Upper lobe of right lung (tissue), 1 donor: ENCODE measurements at places on chromosomes 5 and 9. TPM values are rescaled to one million over a fixed set of nuclear protein-coding genes. Genes with fewer than 3 reads are reported as not detected.

The PRR7 gene
- 2.1 TPM for total RNA-seq

The PLEKHG4B gene
- 2.0 TPM for total RNA-seq

The PDCD1LG2 gene
- total RNA-seq: 6.3 TPM

The CFAP157 gene
- total RNA-seq: 0.29 TPM

The SMIM33 gene
- not detected for total RNA-seq

The SLCO6A1 gene
- total RNA-seq: not detected

The CCNI2 gene
- 0.55 TPM for total RNA-seq

The C5orf58 gene
- not detected for total RNA-seq

The SOWAHA gene
- total RNA-seq: not detected

The LOX gene
- 26.8 TPM for total RNA-seq

The LVRN gene
- 0.20 TPM for total RNA-seq

The CCDC192 gene
- not detected for total RNA-seq

The CCDC183 gene
- 4.0 TPM for total RNA-seq

The RASGRF2 gene
- 5.4 TPM for total RNA-seq

The IL4 gene
- not detected for total RNA-seq

The C1QTNF2 gene
- total RNA-seq: 2.2 TPM

The C9 gene
- not detected for total RNA-seq

The SGCD gene
- total RNA-seq: 7.5 TPM

The WNK2 gene
- total RNA-seq: 0.35 TPM

The ZFP2 gene
- 2.1 TPM for total RNA-seq

The GPSM1 gene
- 27.3 TPM for total RNA-seq

The TPPP gene
- 16.1 TPM for total RNA-seq

The PLCXD3 gene
- total RNA-seq: 2.6 TPM

The PCDHB16 gene
- total RNA-seq: 4.1 TPM

The PHF2 gene
- 37.0 TPM for total RNA-seq

The LHX6 gene
- 16.9 TPM for total RNA-seq

The PCDHGB1 gene
- 2.0 TPM for total RNA-seq

The DMRTA1 gene
- total RNA-seq: 1.8 TPM

The RASEF gene
- 10.9 TPM for total RNA-seq

The C5 gene
- total RNA-seq: 37.8 TPM

The IRF1 gene
- 59.5 TPM for total RNA-seq

The DMRT2 gene
- 0.46 TPM for total RNA-seq

The ZBED3 gene
- 14.8 TPM for total RNA-seq

The ACOT12 gene
- not detected for total RNA-seq

The C5orf46 gene
- not detected for total RNA-seq

The SCGB3A2 gene
- 186 TPM for total RNA-seq

The PCDHB9 gene
- 2.5 TPM for total RNA-seq

The NME5 gene
- total RNA-seq: 2.4 TPM

The WDR31 gene
- 2.6 TPM for total RNA-seq

The PCDHGA8 gene
- total RNA-seq: 1.2 TPM

The DDX4 gene
- total RNA-seq: not detected

The SLC2A6 gene
- total RNA-seq: 11.4 TPM

The ORM1 gene
- 5.2 TPM for total RNA-seq

The HRCT1 gene
- total RNA-seq: 10.8 TPM

The HTR4 gene
- 0.43 TPM for total RNA-seq

The STING1 gene
- 102 TPM for total RNA-seq

The GRXCR2 gene
- not detected for total RNA-seq

The PCDHB10 gene
- 2.1 TPM for total RNA-seq

The C7 gene
- 302 TPM for total RNA-seq

The GAS1 gene
- 16.8 TPM for total RNA-seq

The KCNT1 gene
- total RNA-seq: 0.29 TPM

The ADAMTSL1 gene
- 7.3 TPM for total RNA-seq
